ENCODE measurements at places on chromosomes 12 and 14.

GRCh38 chr12:115209230-115209629 is 525.3 kb upstream of the TBX3 start:
- no peak for DNase-seq

GRCh38 chr14:73863209-73863608 is 11.6 kb downstream of the PTGR2 start:
- no peak for DNase-seq

GRCh38 chr14:100771121-100771800 is 44.6 kb downstream of the DLK1 start:
- DNase-seq, result no peak

- no peak for DNase-seq
Observed at GRCh38 chr12:46374310-46374709, 1.7 kb upstream of the SLC38A2 start.

GRCh38 chr12:110047297-110047940 is 903 bp downstream of the C12orf76 start:
- no peak for DNase-seq

DNA sequence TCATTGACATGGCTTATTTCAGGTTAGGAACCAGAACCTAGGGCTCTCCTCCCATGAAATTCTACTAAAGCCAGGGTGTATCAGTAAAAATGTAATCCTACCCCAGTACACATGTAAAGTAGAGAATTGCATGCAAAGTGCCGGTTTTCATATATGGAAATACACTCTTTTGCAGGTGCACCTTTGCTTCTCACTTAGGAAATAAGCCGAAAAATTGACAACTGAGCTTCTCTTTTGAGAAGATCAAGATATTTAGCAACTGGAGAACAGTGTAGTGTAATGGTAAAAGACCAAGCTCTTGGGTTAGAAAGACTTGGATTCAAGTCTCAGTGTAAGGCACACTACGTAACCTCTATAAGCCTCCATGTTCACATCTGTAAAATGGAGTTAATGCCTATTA is 82.4 kb downstream of the SLC38A6 start:
- no peak for DNase-seq

DNA sequence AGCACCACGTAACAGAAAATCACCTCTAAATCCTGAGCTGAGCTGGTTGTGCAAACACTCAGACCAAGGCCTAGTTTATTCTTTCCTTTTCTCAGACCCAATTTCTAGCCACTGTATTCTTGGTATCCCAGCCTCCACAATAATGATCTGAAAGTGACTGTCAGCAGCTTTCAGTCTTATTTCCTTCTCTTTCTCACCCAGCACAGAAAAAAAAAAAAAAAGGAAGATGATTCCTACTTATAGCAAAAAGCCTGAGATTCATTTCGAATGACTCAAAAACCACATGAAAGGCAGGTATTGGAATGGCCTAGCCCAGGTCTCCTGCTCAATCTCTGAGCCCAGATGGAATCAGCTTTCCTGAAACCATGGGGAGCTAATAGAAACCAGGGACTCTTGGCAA is 298.6 kb upstream of the PPFIA2 start:
- no peak for DNase-seq

DNA sequence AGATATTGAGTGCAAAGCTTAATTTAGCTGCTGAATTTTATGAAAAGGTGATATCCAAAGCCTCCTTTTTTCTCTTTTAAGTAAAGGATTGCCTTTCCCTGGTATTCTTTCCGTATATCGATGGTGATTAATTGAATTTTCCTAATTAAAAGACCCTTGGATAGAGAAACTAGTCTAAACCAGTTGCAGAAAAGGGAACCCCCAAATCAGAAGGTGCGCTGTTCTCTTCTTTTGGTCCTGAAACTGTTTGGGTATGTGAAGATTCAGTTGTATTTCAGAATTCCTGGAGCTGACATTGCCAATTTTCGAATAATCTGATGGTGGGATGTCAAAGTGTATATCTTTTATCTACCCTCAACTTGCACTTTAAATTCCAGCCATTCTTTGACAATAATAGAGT is 1.9 kb downstream of the GPHN start:
- DNase-seq, result no peak

- no peak for DNase-seq
Observed at GRCh38 chr12:122310626-122311333, 44.5 kb upstream of the VPS33A start.

DNA sequence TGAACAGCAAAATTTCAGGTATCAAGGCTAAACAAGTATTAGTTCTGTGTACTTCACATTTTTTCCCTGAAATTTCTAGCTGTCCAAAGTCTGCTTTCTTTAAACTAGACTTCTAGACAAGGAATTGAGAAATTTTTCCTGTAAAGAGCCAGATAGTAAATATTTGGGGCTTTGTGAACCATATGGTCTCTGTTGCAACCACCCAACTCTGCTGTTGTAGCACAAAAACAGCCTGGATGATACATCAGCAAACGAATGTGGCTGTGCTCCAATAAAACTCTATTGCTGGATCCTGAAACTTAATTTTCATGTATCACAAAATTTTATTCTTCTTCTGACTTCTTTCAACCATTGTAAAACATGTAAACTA is 96.0 kb upstream of the SLC38A4 start:
- DNase-seq, result no peak

- DNase-seq, result no peak
Observed at GRCh38 chr12:108820707-108821406, 36.5 kb downstream of the SSH1 start.

DNA sequence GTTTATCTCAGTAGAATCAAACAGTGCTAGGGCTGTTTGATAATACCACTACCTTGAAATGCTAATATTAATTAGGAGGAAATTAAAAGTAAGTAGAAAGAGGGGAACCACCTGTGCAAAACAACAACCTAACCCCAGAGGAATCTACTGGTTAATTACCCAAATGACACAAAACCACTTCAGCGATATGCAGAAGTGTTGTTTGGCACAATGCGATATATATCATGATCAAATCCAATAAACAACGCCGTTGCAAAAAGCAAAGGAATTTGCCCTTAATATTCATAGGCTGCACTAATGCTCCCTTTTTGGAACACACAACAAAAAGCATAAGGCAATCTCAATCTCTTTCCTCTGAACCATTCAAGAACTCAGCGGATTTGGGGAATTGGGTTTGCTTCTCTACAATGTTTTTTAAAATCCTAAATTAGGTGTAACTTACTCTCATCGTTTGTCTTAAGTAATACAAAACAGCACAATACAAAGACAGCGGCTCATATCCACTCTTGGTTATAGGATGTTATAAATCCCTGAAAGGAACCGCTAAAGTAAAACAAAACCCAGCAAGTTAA is 1.5 kb downstream of the MAP4K5 start:
- no peak for DNase-seq

GRCh38 chr14:23024612-23025075 is 10.1 kb downstream of the PSMB5 start:
- no peak for DNase-seq

DNA sequence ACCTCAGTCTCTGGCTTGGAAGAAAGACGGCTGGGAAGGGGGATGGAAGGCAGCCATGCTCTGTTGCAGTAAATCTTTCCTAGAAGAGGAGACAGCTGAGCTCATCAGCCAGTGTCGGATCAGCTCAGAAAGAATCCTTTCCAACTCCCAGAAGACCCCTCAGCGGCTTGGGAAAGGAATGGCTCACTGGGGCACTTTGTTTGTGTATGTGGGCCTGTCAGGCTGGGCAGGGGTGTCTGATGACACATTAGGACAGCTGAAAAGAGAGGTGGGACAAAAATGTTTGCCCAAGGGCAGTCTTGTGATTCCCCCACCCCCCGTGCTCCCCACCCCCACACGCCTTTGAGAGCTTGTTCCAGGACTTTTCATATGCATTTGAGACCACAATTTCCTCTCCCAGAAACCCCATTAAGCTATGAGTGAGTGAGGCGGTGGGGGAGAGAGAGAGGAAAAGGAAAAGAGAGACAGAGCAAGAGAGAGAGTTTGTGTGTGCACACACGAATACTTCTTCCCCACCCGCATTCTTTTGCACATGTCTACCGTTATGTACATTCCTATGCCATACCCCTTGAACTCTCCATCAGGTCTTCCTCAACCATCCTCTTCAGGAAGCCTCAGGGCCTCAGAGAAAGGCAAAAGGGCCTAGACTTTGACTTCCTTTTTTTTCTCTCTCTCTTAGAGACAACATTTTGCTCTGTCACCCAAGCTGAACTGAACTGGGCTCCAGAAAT is 198.9 kb downstream of the ZFP36L1 start:
- no peak for DNase-seq

DNA sequence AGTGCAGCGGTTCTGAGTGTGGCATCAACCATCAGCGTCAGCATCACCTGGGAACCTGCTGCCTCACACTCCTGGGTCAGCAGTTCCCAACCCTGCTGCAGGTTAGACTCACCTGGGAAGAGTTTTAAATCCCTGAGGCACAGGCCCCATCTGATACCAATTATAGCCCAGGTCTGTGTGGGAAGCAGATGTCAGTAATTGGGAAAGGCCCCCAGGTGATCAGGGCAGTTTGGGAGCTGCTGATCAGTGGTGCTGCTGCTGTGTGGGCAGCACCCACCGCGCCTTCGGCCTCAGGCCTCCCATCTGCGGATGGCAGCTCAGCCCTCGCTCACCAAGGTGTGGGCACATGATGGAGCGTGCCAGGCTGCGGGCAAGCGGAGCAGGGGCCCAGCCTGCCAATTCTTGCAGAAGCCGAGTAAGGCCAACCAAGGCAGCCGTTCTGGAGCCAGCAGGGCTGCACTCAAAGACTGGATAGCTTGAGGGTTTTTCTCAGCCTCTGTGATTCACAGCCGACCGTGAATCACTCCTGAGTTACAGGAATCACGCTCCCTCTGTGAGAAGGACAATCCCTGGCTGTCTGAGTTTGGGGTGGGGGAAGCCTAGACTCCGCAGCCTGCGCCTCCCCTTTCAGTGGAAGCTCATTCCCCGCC is 155.6 kb upstream of the SFSWAP start:
- no peak for DNase-seq

- DNase-seq, result no peak
Observed at GRCh38 chr14:95662376-95663186, 23.6 kb upstream of the TCL1B start.

GRCh38 chr14:67218126-67218525 is 23.1 kb upstream of the PALS1 start:
- no peak for DNase-seq
